Stimulated activated CD8-positive, alpha-beta memory T cell treated with anti-CD3 and anti-CD28 coated beads, Interleukin-4, amount 100 ng/mL, for 1 hour (primary cell): ENCODE measurements at places on chromosomes 11 and 22.

- DNase-seq, result no peak
Measured at GRCh38 chr22:36067235-36067558, 38.6 kb upstream of the RBFOX2 start.

GRCh38 chr11:61837411-61838005, 9.4 kb downstream of the FADS2 start:
- no peak for DNase-seq

- DNase-seq, result no peak
Measured at GRCh38 chr11:123517559-123518364, 87.7 kb downstream of the GRAMD1B start.

DNA sequence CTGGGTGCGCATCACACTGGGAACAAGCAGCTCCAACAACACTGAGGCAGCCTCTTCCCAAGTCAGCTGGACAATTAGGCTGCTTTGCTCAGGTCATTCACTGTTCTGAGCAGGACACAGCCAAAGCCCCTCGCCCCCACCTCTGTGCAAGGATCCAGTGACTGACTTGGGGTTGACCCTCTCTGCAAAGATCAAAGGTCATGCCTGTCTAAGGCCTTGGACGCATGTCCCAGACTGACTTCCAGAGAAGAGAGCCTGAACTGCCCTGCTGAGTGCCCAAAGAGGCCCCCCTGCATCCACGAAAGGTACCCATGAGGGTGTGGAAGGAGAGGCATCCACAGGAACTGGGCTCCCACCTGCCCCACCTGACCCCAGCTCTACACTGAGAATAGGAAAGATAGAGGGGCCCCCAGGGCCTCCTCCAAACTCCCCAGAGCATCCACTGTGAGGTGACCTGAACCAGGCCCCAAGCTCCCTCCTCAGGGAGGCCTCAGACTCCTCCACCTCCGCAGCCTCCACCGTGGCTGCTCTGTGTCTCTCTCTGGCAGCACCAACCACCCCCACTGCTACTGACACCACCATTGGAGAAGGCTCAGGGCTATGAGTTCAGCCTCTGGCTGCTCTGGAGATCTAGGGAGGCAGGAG, 53.5 kb downstream of the IGLL5 start:
- no peak for DNase-seq

DNA sequence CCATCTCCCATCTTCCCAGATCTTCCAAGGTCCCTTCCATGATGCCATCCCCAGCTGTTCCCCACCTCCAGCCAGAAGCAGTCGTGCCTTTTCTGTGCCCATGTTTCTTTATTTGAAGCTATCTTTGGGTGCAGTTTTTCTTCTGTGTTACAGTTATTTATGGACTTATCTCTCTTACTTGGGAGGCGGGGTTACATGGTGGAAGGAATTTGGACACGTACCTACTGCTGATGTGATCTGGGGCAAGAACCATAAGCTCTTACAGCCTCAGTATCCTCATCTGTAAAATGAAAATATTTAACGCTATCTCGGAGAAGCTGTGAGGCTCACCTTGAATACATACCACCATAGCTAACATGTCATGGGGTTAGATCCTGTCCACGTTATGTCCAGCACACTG, 98.9 kb downstream of the ZBTB16 start:
- DNase-seq, result no peak
